ENCODE measurements at places on chromosomes 1 and 21.

- DNase-seq: no peak
These were observed 458.7 kb upstream of the ADAMTS5 start for GRCh38 chr21:27425574-27425973.

- DNase-seq: no peak
These were observed 14.0 kb upstream of the SGIP1 start for GRCh38 chr1:66519992-66520391.

- DNase-seq: no peak
These were observed 2219.4 kb downstream of the NCAM2 start for GRCh38 chr21:23217597-23217996.

- no peak for DNase-seq
These were observed 9.6 kb upstream of the AMY2B start for GRCh38 chr1:103561643-103562395.

DNA sequence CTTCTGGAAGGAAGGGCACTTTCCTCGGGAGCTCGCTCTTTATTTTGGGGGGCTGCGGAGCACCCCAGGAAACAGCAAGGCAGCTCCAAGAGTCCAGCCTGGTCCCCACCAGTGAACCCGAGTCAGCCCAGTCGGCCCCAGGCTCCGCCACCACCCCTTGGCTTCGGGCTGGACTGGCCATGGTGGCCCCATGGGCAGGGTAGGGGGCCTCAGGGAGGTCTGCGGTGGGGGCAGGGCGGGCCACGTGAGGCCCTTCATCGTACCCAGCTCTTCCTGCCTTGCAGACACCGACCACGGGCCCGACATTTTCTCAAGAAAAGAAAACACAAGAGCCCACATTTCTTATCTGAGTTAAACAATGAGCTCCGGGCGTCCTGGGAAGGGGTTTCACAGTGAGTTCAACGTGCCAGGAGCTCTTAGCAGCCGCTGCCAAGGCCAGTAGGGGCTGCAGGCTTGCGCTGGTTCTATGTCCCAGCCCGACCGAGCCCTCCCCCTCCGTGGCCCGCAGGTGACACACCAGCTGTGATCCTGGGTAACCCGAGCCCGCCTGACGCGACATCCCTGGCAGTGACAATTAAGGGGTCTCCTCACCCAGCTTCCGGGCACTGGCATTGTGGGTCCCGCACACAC, 66.2 kb downstream of the PRDM16 start:
- no peak for DNase-seq
